Substantia nigra (tissue), 51 donors: ENCODE measurements at places on chromosomes 5 and 9.

DNA sequence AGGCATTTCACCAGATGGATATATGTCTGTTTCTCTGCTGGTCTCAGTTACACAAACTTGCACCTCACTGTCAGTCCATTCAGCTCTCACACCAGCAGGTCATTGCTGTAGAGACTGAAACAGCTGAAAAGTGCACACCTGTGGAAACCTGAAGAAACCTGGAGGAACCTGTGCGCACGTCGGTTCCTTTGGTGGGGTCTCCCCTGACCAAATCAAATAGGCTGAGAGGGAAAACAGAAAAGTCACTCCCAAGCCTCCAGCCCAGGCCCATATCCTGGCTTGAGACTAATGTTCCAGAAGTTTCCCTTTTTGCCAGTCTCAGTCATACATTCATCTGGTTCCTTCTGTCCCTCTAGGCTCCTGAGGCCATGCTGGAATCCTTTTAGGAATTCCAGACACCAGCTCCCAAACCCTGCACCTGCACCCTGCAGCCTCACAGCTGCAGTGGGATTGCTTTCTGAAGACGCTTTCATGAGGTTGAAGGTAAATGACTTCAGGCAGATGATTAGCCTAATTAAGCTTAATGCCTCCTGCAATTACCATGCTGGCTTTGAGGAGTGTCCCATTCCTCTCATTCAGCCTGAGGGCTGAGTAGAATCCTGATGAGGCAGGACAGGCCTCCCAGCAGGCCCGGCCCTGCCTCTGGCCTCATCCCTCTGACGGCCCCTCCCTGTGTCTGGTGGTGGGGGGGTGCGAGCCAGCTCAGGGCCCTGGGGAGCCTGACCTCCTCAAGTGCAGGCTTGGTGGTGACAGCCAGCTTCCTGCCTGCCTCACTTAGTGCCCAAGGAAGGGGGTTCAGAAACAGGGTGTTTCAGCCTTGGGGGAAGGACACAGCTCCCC, 24.3 kb upstream of the CXCL14 start:
- no peak for DNase-seq

DNA sequence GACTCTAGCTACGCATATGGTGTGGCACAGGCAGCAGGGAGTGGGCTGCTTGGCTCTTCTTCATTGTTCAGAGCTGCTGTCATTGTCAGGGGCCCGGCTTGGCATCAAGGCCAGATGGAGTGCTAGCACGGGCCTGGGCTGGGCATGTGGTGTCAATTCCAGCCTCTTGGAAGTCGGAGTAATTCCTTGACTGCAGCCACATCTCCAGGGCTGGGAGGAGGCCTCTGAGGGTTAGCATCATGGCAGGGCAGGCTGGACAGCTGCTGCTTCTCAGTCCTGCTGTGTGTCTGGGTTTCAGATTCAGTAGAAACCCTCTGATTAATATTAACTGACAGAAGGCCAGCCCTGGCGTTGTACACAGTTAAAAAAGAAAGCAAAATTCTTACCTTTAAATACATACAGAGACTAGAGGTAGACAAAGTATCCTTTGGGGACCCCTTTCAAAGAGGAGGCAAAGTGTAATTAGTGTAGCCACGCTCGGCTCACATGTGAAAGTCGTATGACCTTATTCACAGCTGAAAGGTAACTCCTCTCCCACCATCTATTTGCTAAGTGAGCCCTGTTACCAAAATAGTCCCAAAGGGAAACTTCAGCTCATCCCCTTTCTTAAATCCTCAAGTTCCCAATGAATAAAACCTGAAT, 126.4 kb downstream of the DOCK2 start:
- no peak for DNase-seq

DNA sequence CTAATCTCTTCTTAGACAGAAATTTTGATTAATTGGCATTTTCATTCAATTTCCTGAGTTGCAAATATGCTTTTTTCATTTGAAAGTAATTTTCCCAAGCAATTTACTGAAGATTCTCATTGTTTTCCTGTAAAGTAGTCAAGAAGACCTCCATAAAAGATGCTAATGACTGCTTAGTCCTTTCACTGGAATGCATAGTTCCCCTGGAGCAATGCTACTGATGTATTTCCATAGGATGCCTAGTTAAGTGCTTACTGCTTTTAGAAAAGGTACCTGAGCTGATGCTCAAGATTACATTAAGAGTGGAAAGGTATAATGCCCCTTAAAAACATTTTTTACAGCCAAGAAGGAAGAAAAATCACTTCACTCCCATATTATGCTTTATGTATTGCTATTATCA, 109.2 kb upstream of the EMB start:
- DNase-seq: no peak

GRCh38 chr5:75678155-75678554, 39.1 kb downstream of the POC5 start:
- DNase-seq: no peak

DNA sequence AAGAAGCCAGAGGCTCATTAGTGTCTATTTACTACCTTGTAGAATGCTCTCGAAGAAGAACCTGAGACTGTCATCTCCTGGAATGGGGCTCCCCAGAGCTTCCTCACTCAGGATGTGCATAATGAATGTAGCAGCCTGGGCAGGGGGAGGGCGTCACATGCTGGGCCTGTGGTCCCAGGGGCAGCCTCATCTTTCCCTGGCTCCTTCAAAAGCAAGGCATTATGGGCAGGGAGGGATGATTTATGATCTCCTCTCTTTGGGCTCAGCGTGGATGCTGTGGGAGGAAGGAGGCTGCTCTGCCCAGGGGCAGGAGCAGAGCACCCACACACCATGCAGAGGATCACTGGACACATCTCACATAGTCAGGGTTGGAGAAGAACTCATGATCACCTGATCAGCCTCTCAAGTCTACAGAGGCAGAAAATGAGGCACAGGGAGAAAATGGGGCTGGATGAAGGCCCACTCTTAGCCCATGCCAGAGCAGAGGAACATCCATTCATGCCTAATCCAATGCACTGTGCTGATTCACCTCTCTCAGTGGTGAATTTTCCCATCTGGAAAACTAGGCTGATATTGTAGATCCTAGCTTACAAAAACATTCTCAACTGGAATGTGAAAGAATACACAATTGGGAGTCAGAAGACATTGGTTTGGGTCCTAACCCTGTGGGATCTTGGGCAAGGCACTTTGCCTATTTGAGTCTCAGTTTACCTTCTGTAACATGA, 173.7 kb downstream of the CARTPT start:
- DNase-seq: no peak

GRCh38 chr9:86252870-86253269, 6.6 kb downstream of the C9orf153 start:
- DNase-seq: no peak

DNA sequence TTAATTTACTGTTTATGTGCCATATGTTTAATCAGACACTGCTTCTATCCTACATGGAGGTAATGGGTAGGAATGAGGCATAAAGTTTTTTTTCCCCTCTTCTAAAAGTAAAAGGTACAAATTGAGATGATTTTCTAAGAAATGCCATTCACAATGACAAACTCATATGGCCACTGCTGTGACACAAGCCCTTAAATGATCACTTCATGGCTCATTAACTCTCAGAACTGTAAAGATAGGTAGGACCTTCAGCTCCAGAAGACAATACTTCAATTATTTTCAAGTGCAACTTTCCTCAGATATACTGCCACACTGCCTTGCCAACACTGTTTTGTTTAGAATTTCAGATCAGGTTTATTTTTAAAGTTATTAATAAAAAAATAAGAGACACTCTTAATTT, 362.9 kb upstream of the ZNF608 start:
- no peak for DNase-seq

- no peak for DNase-seq
These were observed 102.5 kb upstream of the PANK3 start for GRCh38 chr5:168681556-168682183.

GRCh38 chr5:100423330-100423729, 111.8 kb upstream of the FAM174A start:
- no peak for DNase-seq

- no peak for DNase-seq
These were observed 104.0 kb downstream of the NUDT12 start for GRCh38 chr5:103458497-103459040.

GRCh38 chr5:83025690-83026478, 51.3 kb downstream of the TMEM167A start:
- DNase-seq: no peak

GRCh38 chr9:107170801-107171200, 112.3 kb upstream of the RAD23B start:
- DNase-seq: no peak

GRCh38 chr5:134083517-134083916, 31.0 kb upstream of the TCF7 start:
- DNase-seq: no peak
